ENCODE measurements at places on chromosomes 4 and X.

DNA sequence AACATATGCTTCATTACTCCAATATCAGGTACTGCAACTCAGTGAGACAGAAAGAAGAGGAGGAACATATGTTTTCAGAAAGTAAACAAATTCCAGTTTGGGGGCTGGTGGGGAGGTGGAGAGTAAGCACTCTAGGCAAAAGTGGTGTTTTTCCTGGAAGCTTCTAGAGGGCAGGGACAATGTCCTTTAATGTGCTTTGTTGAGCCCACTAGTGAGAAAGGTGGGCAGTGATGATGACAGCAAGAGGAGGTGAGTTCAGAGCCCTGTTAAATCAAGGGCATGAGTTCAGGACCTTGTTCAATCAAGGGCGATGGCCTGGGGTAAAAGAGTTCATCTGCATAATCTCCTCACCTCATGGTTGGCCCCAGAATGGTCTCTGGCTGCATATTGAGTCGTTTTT, 38.4 kb downstream of the GPC3 start:
- DNase-seq: no peak

- no peak for DNase-seq
Measured at GRCh38 chrX:111444881-111445280, 32.9 kb upstream of the DCX start.

DNA sequence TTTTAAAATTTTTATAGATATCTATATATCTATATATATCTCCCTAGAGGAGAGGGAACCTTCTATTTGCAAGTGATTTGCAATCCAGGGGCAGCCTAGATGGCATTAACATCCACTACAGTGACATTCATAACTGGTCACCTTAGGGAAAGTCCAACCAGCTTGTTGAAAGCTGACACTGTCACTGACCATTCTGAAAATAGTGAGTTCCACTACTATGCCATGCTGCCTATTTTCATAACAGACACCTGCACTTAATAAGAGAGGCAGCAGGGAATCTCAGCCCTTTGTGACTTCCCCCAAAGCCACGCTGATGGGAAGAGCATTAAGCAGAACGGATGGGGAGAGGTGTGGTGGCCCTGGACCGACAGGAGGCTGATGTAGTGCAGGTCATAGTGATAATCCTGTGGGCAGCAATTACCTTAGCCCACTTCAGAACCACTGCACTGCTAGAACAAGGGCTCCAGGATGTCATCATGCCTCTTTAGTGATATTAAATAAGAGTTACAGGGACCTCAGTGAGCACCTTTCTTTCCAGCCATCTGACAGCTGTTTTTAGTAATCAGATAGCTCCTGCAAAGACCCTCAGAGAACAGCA, 51.3 kb downstream of the GPRIN3 start:
- DNase-seq: no peak

DNA sequence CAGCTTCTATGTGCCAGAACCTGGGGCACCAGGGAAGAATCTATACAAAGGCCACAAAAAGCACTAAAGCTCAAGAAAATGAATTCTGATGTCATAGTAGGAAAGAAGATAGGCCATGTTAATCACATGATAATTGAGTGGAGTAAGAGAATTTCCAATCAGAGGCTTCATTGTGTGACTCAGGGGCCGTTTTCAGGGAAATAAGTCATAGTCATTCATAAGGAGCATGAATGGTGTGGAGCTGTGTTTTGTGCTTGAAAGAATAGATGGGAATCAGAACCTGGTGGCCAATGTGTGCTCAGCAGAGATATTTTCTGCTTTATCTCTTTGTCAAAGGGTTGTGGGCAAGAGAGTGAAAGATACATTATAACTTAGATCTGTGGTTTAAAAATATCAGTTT, 102.4 kb upstream of the ZDHHC15 start:
- no peak for DNase-seq

DNA sequence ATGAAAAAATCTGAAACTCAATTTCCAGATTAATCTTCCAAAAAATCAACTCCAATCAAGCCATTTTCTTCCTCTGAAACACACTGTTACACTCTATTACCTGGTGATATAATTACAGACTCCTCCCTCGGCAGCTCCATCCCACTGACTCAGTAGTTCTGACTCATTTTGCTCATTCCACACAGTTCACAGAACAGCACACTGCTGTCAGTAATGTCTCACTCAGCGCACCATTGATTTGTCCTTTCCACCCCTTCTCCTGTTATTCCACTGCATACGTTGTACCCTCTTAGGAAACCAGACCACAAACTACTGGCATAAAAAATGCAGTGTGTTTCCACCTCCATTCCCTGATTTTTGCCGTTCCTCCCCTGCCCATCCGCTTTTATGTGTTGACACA, 212.7 kb downstream of the SLIT2 start:
- DNase-seq: no peak

DNA sequence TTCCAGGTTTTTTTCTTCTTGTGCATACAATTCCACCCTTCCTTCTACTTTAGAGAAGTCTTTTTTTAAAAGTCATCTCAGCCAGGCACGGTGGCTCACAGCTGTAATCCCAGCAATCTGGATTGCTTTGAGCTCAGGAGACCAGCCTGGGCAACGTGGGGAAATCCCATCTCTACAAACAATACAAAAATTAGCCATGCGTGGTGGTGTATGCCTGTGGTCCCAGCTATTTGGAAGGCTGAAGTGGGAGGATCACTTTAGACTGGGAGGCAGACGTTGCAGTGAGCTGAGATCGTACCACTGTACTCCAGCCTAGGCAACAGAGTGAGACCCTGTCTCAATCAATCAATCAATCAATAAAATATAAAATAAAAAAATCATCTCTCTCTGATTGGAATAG, 14.8 kb downstream of the ELOVL6 start:
- DNase-seq: no peak

DNA sequence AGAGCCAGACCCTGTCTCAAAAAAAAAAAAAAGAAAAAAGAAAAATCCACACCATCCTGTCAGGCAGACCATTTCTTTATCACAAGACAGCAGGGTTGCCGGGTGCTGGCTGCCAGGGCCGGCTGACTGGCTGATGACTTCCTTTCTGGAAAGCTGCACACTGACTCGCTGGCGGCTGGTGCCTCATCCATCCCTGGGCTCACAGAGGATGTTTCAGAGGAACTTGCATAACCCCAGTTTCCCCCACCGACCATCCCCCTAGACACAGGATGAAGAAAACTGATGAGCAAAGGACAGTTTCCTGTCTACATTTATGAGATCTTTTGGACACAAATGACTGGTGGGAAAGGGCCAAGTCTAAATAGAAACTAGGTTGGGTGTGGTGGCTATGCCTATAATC, 14.1 kb downstream of the HPSE start:
- no peak for DNase-seq

DNA sequence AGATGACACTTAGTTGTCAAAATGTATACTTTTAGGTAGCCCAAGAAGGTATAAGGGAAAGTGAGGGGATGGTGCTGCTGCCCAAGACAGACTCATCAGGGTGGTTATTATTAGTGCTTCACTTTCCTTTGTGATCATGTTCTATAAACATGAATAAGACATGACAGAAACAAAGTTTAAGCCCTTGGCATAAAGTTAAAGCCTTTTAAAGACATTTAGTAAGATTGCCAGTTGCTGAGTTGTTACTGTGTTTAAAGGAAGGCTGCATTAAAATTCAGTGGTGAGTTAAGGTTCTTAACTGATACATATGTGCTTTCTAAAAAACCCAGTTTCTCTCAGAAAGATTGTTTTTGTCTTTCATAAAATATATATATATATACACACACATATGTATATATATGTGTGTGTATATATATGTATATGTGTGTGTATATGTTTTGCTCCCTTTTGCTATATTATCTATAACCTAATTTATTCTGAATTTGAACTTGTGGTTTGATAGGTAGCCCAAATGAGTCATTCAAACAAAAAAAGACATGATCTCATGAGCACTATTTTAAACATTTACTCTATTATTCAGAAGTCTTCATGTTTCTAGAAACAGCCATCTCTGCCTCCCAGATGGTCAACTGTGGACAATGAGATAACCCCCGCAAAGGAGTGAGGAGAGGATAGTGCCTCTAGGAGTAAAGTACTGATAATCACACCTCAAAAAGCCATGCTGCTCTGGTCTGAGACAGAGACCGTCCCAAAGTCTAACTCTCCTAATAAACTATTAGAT, 98.1 kb upstream of the OTUD4 start:
- DNase-seq: no peak

DNA sequence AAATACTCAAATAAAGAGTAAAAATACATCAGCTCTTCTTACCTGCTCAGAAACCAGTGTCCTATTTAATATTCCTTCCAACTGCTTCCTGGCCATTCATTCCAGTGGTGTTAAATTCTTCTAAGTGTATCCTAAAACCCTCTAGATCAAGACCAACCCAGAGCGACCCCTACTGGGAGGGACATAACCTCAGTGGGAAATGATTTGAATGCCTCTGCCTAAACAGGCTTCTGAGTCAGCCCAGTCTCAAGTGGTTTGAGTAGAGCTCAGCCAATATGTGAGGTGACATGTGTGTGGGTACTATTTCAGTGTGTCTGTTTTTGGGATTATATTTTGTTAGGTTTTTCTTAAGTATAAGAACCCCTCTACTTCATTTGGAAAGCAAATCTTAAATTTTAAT, 133.6 kb upstream of the ARHGEF9 start:
- peak; percentile 5 for DNase-seq

GRCh38 chr4:41320278-41320677, 63.5 kb downstream of the UCHL1 start:
- no peak for DNase-seq

DNA sequence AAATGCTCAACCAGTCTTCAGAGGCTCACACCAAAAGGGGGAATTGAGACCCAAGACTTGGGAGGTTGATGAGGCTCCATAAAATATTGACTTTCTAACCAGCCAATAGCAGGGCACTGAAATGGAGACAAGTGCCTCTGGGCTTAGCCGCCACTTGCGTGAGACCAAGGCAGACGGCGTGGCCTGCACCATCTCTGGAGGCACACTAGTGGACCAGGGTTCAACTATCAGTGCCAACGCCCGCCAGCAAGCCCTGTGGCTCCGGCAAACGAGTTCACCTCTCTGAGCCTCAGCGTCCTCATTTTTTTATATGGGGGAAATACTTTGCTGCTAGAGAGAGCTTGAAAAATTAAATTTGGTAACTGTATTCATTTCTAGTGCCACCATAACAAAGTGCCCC, 50.3 kb downstream of the PPP2R2C start:
- DNase-seq: no peak

- no peak for DNase-seq
Measured at GRCh38 chrX:119252716-119253115, 16.6 kb downstream of the PGRMC1 start.

DNA sequence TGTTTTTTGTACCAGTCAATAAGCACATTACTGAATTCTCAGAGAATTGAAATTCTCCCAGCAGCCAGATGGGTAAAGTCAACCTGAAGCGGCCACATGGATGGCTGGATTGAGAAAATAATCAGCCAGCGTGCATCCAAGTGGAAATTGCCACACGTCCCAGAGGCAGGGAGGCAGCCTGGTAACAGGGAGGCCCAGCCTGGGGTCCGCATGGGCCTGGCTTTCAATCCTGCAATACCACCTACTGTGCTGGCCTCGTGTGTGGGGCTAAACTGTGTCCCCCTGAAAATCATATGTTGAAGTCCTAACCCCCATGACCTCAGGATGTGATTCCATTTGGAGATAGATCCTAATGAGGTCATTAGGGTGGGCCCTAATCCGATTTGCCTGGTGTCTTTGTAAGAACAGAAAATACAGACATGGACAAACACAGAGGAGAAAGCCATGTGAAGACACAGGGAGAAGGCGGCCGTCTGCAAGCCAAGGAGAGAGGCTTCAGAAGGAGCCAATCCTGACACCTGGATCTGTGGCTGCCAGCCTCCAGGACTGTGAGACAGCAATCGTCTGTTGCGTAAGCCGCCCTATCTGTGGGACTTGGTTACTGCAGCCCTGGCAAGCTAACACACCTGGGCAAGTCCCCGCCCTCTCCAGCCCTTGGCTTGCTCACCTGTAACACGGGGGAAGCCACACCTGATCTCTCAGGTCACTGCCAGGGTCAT, 90.3 kb downstream of the JAKMIP1 start:
- peak; percentile 22 for DNase-seq

DNA sequence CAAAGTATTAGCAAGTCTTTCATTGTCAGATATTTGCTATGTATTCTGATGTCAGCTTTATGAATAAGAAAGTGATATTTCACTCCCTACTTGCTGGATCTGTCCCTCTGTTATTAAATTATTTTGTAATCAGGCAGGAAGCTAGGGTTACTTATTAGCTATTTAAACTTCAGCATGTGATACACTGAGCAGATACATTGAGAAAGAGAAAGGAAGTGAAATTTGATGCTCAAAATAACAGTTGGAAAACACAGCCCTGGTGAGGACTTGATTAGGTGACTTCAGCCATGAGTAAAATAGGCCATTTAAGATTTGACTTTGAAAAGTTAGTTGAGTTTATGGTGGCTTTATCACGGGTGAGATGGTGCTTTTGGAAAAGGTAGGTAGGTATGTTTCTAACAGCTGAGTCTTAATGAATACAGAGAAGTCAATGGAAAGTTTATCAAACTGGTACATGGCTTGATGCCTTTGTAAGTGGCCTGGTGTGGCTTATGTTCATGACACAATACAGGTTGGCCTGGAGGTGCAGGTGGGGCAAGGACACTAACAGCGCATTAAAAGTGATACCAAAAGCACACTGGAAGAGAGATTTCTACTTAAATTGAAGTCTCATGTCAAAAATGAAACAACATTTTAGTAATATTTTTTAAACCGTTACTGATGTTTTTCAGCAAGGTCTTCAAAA, 321.2 kb upstream of the SPOCK3 start:
- DNase-seq: no peak

DNA sequence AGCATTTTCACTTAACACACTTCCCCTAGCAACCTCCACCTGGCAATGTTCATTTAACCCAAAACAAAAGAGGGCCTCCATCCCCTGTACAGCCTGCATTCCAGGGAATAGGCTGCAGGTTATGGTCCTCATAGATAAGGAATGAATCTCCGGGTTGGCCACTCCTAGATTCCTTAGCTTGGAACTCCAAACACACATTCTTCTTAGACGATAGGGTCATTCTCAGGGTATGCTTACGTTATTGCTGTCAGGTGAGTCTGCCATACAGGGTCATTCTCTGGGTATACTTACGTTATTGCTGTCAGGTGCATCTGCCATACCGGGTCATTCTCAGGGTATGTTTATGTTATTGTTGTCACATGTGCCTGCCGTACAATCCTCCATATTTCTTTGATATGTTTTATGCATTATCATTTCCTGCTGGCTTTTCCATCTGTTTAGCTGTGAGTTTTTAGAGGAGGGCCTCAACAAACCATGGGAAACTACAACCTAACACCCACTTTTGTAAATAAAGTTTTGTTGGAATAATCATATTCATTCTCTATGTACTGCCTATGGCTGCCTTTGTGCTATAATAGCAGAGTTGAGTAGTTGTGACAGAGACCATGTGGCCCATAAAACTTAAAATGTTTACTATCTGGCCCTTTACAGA, 8.2 kb upstream of the AFF1 start:
- no peak for DNase-seq

DNA sequence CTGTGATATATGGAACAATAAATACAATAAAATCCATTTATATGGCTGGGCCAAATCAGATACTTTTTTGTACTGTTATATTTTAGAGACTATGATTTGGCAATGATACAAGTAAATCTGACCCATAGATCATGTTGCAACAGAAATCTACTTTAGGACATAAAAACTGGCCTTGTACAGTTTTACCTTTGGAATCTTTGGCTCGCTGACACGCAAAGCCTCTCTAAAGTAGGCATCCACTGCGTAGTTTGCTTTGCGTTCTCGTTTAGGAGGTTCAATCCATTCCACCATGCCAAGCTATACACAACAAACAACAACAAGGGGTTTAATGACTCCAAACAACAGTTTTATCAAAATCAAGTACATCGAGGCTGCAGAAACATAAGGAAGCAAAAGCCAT, 42.4 kb downstream of the SMARCA1 start:
- DNase-seq: no peak

Measured in NAMALWA (cell line).